ENCODE measurements at places on chromosomes 7 and 10. TPM values are rescaled to one million over a fixed set of nuclear protein-coding genes. Genes with fewer than 3 reads are reported as not detected.

The SSC4D gene
- 1.1 TPM for polyA plus RNA-seq

The MACC1 gene
- polyA plus RNA-seq = 1.3 TPM

The PNLIPRP2 gene
- polyA plus RNA-seq = not detected

The LEP gene
- polyA plus RNA-seq = 0.13 TPM

The KAZALD1 gene
- polyA plus RNA-seq = 32.5 TPM

The LIPJ gene
- 0.13 TPM for polyA plus RNA-seq

The CBLL1 gene
- 7.6 TPM for polyA plus RNA-seq

The PPP1R3C gene
- polyA plus RNA-seq = 1.6 TPM

The KLF14 gene
- polyA plus RNA-seq = 0.05 TPM

The ZNF485 gene
- polyA plus RNA-seq = 3.3 TPM

The IGFBP1 gene
- not detected for polyA plus RNA-seq

The COL1A2 gene
- polyA plus RNA-seq = 48.3 TPM

The NMT2 gene
- 10.2 TPM for polyA plus RNA-seq

Measured in spleen (tissue), 13 donors.